ENCODE measurements at places on chromosomes 12 and 14.

DNA sequence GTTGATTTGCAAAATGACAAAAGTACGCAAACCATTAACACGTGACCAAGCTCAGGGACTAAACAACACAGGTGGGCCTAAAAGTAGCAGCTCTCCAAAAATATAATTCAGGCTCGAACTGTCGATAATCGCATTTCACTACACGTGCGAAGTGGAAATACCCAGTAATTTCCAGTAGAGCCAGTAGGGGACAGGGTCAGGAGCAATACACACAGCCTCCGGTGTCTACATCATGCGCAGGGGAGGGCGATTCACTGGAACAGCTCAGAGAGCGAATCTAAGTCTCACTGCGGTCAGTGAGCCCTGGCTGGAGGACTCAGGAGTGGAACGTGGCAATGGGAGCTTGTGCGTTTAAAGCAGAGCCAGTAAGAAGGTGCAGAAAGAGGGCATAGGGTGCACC is 40.4 kb downstream of the SETD3 start:
- no peak for DNase-seq
- H3K27me3 ChIP-seq: no peaks in the 10 kb centered on the region
- H3K4me3 ChIP-seq: no peak overlapping the region
- peaks cover 27% of the 10 kb centered on the region for H3K4me1 ChIP-seq
- no peak overlapping the region for H3K27ac ChIP-seq

- H3K4me1 ChIP-seq: no peaks in the 10 kb centered on the region
- no peak for DNase-seq
- H3K4me3 ChIP-seq: no peak overlapping the region
- no peaks in the 10 kb centered on the region for H3K36me3 ChIP-seq
- no peaks in the 10 kb centered on the region for H3K27me3 ChIP-seq
- H3K27ac ChIP-seq: no peak overlapping the region
Observed at GRCh38 chr14:100781952-100782351, 44.0 kb upstream of the MEG3 start.

GRCh38 chr12:57576613-57577160 is 14.3 kb upstream of the PIP4K2C start:
- H3K27me3 ChIP-seq: no peaks in the 10 kb centered on the region
- no peak overlapping the region for H3K27ac ChIP-seq
- H3K36me3 ChIP-seq: no peaks in the 10 kb centered on the region
- H3K4me3 ChIP-seq: no peak overlapping the region

GRCh38 chr12:110004598-110004997 is 5.4 kb downstream of the ANKRD13A start:
- no peak for DNase-seq
- peak overlapping the region; percentile 84 for H3K27ac ChIP-seq
- peaks cover 93% of the 10 kb centered on the region for H3K4me1 ChIP-seq

DNA sequence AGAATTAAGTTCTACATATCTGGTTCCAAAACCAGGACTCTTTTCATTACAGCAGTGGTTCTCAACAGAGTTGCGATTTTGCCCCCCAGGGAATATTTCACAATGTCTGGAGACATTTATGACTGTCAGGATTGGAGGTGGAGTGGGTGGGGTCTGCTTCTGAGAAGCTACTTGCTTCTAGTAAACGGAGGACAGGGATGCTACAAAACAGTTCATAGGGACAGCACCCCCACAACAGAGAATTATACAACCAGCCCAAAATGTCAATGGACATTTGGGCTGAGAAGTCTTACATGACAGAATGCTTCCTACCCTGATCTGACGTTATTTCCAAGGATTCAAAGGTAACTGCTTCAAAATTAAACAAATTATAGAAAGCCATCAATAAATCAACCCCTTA is 739 bp upstream of the SPATA7 start:
- no peaks in the 10 kb centered on the region for H3K36me3 ChIP-seq
- DNase-seq: no peak
- H3K27me3 ChIP-seq: no peaks in the 10 kb centered on the region
- H3K4me3 ChIP-seq: peak overlapping the region; percentile 97
- H3K4me1 ChIP-seq: peaks cover 18% of the 10 kb centered on the region

DNA sequence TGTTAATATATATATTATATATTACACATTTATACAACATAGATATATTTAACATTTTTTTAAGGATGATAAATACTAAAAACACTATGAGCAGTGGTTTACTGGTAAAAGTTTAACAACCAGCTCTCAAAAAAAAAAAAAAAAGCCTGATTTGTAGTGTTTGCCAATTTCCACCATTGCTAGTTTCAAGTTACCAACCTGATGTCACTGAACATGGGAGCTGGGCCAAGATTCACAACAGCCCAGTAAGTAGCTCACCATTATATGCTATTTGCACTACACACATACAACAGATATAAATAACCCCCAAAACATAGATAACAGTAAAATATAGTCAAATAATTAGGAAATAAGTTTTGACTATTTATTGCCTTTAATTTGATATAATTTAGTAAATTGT is 28.9 kb upstream of the TMX1 start:
- H3K27me3 ChIP-seq: peaks cover 9% of the 10 kb centered on the region
- H3K4me3 ChIP-seq: no peak overlapping the region
- H3K27ac ChIP-seq: no peak overlapping the region

GRCh38 chr14:105507247-105507646 is 16.2 kb downstream of the TEDC1 start:
- no peak for DNase-seq
- H3K4me3 ChIP-seq: no peak overlapping the region
- H3K27me3 ChIP-seq: peaks cover 27% of the 10 kb centered on the region
- H3K36me3 ChIP-seq: no peaks in the 10 kb centered on the region
- H3K27ac ChIP-seq: no peak overlapping the region

DNA sequence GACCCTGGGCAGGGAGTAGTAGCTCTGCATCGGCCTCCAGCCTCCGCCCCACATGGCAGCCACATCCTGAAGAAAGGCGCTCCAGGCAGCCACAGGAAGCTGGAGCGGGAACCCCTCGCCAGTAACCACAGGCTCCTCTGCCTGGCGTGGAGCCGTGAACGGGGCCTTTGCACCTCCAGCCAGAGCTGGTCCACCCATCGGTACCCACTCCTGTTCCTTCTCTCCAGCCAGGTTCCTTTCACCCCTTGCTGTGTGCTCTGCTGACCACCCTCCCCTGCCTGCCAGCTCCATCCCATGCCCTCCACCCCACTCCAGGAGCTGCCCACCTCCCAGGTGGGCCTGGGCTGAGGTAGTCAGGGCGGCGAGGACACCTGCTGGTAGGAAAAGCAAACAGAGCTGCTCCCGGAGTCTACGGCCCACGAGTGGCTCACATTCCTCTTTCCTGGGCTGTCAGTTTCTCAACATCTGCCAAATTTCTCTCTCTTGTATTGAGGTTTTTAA is 2.7 kb downstream of the TGFB3 start:
- DNase-seq: peak; percentile 47
- H3K36me3 ChIP-seq: no peaks in the 10 kb centered on the region
- peaks cover 38% of the 10 kb centered on the region for H3K4me1 ChIP-seq
- peaks cover 2% of the 10 kb centered on the region for H3K27me3 ChIP-seq
- peak overlapping the region; percentile 14 for H3K4me3 ChIP-seq
- H3K27ac ChIP-seq: no peak overlapping the region

DNA sequence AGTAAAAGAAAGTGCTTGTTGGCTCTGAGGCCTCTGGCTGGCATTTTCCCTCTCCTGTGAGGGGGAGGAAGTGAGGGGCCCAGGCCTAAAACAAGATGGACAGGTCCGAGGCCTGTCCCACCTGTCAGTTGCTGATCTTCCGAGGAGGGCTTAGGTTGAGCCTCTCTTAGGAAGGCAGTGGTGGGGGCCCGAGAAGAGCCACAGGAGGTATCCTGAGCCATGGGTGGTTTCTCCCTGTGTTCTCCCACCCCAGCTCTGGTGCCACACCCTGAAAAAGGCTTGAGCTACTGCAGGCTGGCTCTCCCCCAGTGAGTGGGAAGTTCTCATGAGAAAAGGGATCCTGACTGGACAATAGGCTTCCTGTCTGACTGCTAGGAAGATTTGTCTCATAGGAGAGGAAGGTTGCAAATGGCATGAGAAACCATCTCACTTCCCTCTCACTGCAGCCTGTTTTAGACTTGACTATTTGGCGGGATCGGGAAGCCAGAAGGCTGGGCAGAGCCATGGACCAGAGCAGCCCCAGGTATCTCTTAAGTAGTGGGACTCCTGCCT is 72.1 kb upstream of the SRSF5 start:
- H3K4me3 ChIP-seq: no peak overlapping the region
- H3K4me1 ChIP-seq: peaks cover 72% of the 10 kb centered on the region
- DNase-seq: no peak
- H3K36me3 ChIP-seq: peaks cover 2% of the 10 kb centered on the region
- H3K27ac ChIP-seq: peak overlapping the region; percentile 67

GRCh38 chr12:43054085-43054484 is 464.5 kb upstream of the PRICKLE1 start:
- no peaks in the 10 kb centered on the region for H3K27me3 ChIP-seq
- no peaks in the 10 kb centered on the region for H3K4me1 ChIP-seq
- no peak overlapping the region for H3K4me3 ChIP-seq

DNA sequence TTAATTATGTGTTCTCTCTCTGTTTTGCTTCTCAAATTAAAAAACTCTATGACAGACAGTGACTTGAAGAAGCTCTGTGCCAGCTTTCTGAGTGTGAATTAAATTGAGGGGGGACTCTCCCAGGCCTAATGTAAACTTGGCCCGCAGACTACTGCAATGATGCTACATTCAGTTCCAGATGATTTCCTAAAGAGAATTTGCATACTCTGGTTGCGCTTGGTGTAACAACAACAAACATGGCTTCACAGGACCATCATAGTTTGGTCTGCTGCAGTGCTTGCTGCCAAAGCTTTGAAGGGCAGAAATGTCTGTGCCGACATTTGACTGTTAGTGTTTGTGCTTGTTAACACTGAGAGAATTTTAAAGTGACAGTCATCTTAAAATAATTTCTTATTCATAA is 25.0 kb downstream of the CFAP54 start:
- H3K36me3 ChIP-seq: no peaks in the 10 kb centered on the region
- no peaks in the 10 kb centered on the region for H3K27me3 ChIP-seq
- no peak overlapping the region for H3K4me3 ChIP-seq
- peaks cover 20% of the 10 kb centered on the region for H3K4me1 ChIP-seq

GRCh38 chr14:83992857-83993256 is 1537.1 kb upstream of the FLRT2 start:
- H3K4me3 ChIP-seq: no peak overlapping the region
- no peaks in the 10 kb centered on the region for H3K4me1 ChIP-seq
- H3K27ac ChIP-seq: no peak overlapping the region
- H3K27me3 ChIP-seq: no peaks in the 10 kb centered on the region
- no peak for DNase-seq
- H3K36me3 ChIP-seq: no peaks in the 10 kb centered on the region

GRCh38 chr12:89999699-90000505 is 291.3 kb upstream of the ATP2B1 start:
- no peak overlapping the region for H3K4me3 ChIP-seq
- H3K27me3 ChIP-seq: no peaks in the 10 kb centered on the region
- H3K36me3 ChIP-seq: no peaks in the 10 kb centered on the region
- no peak overlapping the region for H3K27ac ChIP-seq
- DNase-seq: no peak

DNA sequence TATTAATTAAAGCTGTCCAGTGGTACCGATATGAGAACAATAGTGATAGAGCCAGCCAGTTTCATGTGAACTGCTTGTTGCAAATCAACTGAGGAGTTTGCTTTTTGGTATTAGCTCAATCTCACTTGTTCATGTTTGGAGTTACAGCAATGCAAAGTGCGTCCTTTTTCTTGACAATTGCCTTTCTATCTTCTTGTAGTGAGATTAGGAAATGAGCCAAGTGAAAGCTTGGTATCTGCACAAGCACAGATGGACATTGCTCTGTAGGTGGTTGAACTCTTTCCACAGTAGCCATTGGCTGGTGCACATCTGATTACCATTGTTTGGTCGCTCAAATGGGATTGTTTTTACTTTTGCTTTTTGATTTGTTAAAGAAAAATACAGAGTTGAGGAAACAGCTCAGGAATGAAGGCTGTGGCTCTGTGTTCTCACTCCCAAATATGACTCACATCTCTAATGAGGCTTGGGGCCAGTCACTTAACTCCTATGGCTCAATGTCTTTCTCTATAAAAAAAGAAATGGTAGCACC is 241.4 kb downstream of the BMP4 start:
- H3K27ac ChIP-seq: no peak overlapping the region
- DNase-seq: no peak
- no peaks in the 10 kb centered on the region for H3K4me1 ChIP-seq
- H3K36me3 ChIP-seq: no peaks in the 10 kb centered on the region

DNA sequence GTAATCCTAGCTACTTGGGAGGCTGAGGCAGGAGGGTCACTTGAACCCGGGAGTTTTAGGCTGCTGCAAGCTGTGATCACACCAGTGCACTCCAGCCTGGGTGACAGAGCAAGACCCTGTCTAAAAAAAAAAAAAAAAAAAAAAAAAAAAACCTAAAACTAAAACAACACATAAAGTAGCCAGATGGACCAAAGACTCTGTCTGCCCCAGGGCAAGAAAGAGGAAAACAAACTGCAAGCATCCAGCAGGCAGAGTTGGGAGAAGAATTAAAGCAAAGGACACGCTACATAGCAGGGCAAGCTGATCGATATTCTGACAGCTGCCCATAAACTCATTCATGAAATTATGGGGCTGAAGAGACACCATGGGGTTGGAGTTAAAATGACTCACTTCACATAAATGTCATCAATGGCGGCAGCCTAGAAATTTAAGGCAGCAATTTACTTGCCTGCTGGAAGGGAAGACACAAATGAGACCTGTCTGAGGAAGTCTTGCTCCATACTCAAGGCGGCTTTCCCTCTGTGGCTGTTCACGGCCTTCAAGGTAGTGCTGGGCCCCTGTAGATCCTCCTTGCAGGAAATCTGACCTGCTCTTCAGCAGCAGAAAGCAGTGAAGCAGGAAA is 259.1 kb upstream of the FKBP4 start:
- H3K36me3 ChIP-seq: no peaks in the 10 kb centered on the region
- no peak overlapping the region for H3K27ac ChIP-seq
- H3K4me1 ChIP-seq: no peaks in the 10 kb centered on the region
- H3K4me3 ChIP-seq: no peak overlapping the region
